ENCODE measurements at places on chromosomes 2 and 18. TPM values are rescaled to one million over a fixed set of nuclear protein-coding genes. Genes with fewer than 3 reads are reported as not detected.

- no peak overlapping the region for H3K4me3 ChIP-seq
- H3K27me3 ChIP-seq, result no peaks in the 10 kb centered on the region
- DNase-seq, result no peak
- H3K27ac ChIP-seq, result no peak overlapping the region
- H3K36me3 ChIP-seq, result no peaks in the 10 kb centered on the region
Measured at GRCh38 chr2:68195096-68195495, 37.4 kb downstream of the PNO1 start.

DNA sequence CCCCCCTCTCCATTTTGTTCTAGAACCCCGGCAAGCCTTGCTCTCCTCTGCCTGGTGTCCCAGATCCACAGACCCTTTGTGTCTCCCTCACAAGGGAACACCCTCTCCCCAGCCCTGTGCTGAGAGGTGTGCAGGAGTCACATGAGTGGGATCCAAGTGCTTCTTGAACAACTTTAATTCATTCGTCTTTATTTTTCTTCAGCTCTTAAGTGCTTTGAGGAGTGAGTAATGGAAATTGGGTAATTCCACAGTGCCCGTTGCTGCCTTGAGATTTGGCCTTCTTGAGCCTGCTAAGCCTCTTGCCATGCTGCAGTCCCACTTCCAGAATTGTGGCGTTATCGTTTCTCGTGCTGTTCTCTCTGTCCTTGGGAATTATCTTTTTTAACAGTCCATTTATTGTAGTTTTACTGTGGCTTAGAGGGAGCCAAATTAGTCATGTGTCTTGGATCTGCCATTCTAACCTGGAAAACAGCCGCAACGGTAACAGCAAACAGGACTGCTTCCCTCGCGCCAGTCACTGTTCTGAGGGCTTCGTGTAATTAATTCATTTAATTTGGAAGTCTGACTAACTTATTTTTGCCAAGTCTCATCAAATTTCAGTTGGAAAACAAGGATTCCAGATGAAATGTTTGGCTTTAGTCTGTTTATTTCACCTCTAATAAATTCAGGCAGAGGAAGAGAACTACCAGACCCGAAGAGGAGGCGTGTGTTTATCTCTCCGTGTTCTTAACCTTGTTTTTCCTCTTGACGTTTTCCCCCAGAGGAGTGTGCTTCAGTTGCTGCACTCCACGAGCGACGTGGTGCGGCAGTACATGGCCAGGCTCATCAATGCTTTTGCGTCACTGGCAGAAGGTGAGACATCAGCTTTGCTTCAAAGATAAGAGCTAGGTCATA is 72.0 kb downstream of the ARMC9 start:
- no peak overlapping the region for H3K27ac ChIP-seq
- DNase-seq, result no peak
- H3K4me3 ChIP-seq, result no peak overlapping the region

DNA sequence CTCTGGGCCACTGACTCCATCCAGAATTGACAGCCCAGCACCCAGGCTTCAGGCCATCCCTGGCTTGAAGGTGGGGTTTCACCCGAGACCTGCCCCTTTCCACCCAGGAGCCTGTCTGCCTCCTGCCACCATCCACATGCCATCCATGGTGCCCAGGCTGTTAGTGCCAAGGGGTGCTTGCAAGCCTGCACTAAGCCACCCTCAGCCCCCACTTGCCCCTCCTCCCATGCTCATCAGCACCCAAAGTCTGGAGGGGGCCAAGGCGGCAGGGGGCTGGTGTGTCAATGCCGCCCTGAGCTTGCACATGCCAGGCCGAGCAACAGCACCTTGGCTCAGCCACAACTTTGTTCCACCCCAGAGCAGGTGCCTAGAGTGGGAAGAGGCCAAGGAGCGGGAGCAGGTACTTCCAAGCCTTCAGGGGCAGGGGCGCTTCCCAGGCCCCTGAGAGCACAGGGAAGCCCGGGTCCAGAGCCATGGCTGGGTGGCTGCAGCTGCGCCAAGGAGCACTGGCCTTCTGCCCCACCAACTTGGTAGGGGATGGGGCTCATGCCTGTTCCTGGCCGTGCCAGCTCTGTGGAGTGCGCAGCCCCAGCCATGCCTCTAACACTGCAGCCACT is 12.0 kb downstream of the SRD5A2 start:
- no peak overlapping the region for H3K27ac ChIP-seq
- DNase-seq, result no peak
- no peaks in the 10 kb centered on the region for H3K36me3 ChIP-seq
- no peaks in the 10 kb centered on the region for H3K27me3 ChIP-seq
- H3K4me1 ChIP-seq, result no peaks in the 10 kb centered on the region

DNA sequence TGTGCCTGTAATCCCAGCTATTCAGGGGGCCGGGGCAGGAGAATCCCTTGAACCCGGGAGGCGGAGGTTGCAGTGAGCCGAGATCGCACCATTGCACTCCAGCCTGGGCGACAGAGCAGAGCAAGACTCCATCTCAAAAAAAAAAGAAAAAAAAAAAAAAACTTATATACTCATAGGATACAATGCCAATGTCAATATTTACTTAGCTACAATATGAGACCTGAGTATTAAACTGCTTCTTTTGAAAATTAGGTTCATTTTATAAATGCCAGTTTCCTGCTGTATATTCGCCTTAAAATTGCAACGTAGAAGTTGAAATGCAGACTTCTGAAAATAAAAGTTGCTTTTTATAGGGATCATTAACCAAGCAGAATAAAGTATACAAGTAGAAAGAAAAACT is 2.3 kb downstream of the SLC35F5 start:
- peaks cover 23% of the 10 kb centered on the region for H3K4me1 ChIP-seq
- H3K36me3 ChIP-seq, result peaks cover 9% of the 10 kb centered on the region
- H3K27me3 ChIP-seq, result no peaks in the 10 kb centered on the region
- H3K27ac ChIP-seq, result no peak overlapping the region

DNA sequence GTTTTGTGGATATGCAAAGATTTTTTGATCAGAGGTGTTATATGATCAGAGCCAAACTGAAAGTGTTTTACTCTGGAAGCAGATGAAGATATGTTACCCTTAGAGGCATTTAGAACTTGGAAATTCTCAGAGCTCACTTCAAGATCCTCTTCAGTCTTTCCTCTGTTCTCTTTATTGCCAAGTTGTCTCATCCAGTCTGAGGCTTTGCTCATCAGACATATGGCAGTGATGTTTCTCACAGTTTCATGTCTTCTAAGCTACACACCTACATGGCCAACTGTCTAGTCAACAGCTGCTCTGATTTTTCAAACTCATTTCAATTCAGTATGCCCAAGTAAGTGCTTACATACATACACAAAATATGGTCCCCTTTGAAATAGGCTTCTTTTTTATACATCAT is 1504.3 kb upstream of the PIK3C3 start:
- no peaks in the 10 kb centered on the region for H3K4me1 ChIP-seq
- no peaks in the 10 kb centered on the region for H3K36me3 ChIP-seq
- DNase-seq, result no peak
- H3K27me3 ChIP-seq, result no peaks in the 10 kb centered on the region
- no peak overlapping the region for H3K4me3 ChIP-seq

DNA sequence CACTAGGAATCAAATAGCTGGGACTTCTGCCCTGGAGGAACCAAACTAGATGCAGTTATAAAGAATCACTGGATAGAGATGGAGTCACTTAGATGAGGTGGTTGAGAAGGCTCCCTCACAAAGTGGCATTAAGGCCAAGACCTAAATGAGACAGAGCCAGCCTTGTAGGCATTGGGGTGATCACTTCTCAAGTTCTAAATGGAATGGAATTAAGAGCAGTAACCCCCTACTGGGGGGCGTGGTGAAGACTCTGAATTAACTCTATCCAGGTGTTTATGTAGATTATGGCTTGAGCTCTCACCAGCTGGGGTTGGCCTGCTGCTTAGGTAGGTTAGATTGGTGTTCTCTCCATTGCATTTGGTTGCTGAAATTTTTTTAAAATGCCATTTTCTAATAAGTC is 71.3 kb downstream of the TTC27 start:
- no peak for DNase-seq
- H3K27me3 ChIP-seq, result no peaks in the 10 kb centered on the region
- peaks cover 6% of the 10 kb centered on the region for H3K36me3 ChIP-seq

- H3K4me1 ChIP-seq, result peaks cover 27% of the 10 kb centered on the region
- H3K36me3 ChIP-seq, result no peaks in the 10 kb centered on the region
- no peaks in the 10 kb centered on the region for H3K27me3 ChIP-seq
Measured at GRCh38 chr2:37711831-37712230, 40.4 kb upstream of the CDC42EP3 start.

DNA sequence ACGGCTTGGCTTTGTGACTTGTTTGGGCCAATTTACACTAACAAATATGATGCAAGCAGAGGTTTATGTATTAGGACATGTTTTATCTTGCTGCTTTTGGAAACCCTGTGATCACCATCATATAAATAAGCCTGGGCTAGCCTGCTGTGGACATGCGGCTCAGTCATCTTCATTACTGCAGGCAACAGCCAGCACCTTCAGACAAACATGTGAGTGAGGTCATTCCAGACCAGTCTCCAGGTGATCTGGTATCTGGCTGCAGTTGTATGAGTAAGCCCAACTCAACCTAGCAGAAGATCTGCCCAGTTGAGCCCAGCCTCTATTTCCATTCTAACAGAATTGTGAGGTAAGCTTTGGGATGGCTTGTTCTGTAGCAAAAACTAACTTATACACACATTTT is 254.6 kb upstream of the ATP5MC3 start:
- no peaks in the 10 kb centered on the region for H3K27me3 ChIP-seq
- no peaks in the 10 kb centered on the region for H3K4me1 ChIP-seq
- no peak overlapping the region for H3K4me3 ChIP-seq
- H3K36me3 ChIP-seq, result no peaks in the 10 kb centered on the region
- no peak for DNase-seq

DNA sequence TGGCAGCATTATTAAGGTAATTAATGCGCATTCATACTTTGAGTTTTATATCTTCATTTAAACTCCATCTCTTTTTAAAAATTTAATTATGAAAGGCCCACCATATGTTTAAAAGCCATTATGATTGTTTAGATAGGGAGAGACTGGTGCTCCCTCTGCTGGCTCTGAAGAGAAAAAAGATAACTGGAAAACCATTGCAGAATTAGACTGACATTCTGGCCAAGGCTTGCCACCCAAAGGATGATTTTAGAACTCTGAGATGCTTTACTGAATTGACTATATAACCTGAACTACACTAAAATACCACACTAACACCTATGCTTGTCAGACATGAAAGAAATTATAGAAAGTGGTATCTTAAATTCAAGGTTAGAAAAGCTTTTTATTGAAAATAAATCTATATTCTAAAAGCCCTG is 127.6 kb upstream of the SPOPL start:
- H3K4me3 ChIP-seq, result no peak overlapping the region
- no peaks in the 10 kb centered on the region for H3K4me1 ChIP-seq
- DNase-seq, result no peak
- peaks cover 5% of the 10 kb centered on the region for H3K27me3 ChIP-seq
- H3K36me3 ChIP-seq, result no peaks in the 10 kb centered on the region

- H3K4me3 ChIP-seq, result no peak overlapping the region
- no peak overlapping the region for H3K27ac ChIP-seq
- no peaks in the 10 kb centered on the region for H3K4me1 ChIP-seq
- no peaks in the 10 kb centered on the region for H3K27me3 ChIP-seq
- no peaks in the 10 kb centered on the region for H3K36me3 ChIP-seq
Measured at GRCh38 chr2:120632796-120633646, 102.6 kb upstream of the GLI2 start.

CRACDL gene
- total RNA-seq, result 0.14 TPM

KCNG2 gene
- total RNA-seq, result not detected

ABCG8 gene
- not detected for total RNA-seq

TOGARAM2 gene
- 1.2 TPM for total RNA-seq

ATP6V1B1 gene
- total RNA-seq, result not detected

Data from activated naive CD4-positive, alpha-beta T cell treated with anti-CD3 and anti-CD28 coated beads for 36 hours (primary cell).